Aorta (tissue), 5 donors: ENCODE measurements at places on chromosomes 4 and X. TPM values are rescaled to one million over a fixed set of nuclear protein-coding genes. Genes with fewer than 3 reads are reported as not detected.

DNA sequence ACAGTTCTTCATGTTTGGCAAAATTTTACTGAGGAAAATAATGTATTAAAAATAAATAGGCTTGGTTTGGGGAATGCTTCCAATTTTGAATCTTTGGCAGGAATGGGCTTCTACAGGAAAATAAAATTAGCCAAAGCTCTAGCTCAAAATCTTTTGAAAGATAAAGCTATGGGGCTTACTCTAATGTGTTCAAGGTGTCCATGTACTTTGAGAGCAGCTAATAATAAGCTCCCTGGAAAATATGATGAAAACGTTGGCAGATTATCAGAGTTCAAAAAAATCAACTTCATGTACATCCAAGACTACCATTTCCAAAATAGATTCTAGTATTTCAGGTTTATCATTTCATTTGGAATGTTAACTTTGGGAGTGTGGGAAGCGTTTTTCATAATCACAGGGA is 158.4 kb downstream of the EMCN start:
- no peak for DNase-seq
- no peaks in the 10 kb centered on the region for H3K36me3 ChIP-seq
- no peaks in the 10 kb centered on the region for H3K4me1 ChIP-seq
- H3K4me3 ChIP-seq, result no peak overlapping the region
- no peaks in the 10 kb centered on the region for H3K27me3 ChIP-seq

MSANTD1 gene
- total RNA-seq, result 3.5 TPM

NLGN3 gene
- total RNA-seq, result 4.5 TPM

DNA sequence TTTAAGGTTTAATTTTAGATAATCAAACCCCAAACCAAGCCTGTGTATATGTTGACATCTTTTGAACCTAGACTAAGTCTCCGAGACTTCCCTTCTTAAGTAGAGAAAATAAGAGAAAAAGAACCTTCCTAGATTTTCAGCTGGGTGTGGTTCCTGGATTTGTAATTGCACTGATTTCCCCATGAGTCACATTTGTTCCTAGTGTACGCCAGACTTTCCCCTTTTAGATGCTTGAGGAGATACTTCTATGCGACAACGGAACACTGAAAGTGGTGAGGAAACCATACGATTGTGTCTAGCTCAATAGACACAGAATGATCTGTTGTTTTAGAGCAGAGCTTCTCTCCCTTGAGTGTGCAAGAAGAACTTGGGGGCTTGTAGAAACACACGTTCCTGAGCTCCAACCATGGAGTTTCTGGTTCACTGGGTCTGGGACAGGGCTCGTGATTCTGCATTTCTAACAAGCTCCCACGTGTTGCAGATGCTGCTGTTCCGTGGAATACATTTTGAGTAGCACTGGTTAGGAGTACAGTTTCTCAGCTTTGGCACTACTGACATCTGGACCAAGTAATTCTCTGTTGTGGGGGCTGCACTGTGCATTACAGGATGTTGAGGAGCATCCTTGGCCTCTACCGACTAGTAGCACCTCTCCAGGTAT is 87.1 kb downstream of the AMELX start:
- H3K27ac ChIP-seq, result no peak overlapping the region
- DNase-seq, result no peak

NXF2B gene
- total RNA-seq, result not detected

GRCh38 chr4:14532436-14532835 is 469.8 kb upstream of the CPEB2 start:
- no peaks in the 10 kb centered on the region for H3K27me3 ChIP-seq
- no peak for DNase-seq
- H3K4me1 ChIP-seq, result peaks cover 3% of the 10 kb centered on the region

GRCh38 chr4:110193822-110194761 is 4.3 kb downstream of the ELOVL6 start:
- H3K27ac ChIP-seq, result no peak overlapping the region
- DNase-seq, result no peak
- H3K4me1 ChIP-seq, result no peaks in the 10 kb centered on the region
- no peaks in the 10 kb centered on the region for H3K36me3 ChIP-seq
- no peaks in the 10 kb centered on the region for H3K27me3 ChIP-seq

PCDH19 gene
- total RNA-seq, result 4.2 TPM

DNA sequence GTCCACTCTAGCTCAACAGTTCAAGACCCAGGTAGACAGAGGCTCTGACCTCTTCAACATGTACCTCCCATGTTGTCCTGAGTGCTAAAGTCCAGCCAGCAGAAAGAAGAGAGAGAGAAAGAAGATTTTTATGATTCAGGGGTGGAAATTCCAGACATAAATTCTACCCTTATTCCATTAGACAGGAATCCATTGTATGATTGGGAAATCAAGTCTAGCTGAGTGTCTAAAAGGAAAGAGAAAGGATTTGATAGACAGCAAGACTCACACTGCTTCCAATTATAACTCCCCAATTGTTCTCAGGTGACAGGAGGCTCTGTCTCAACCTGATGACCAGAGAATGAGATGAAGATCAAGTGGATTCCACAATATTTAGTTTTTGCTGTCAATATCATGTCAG is 27.9 kb upstream of the PGM2 start:
- H3K27ac ChIP-seq, result no peak overlapping the region
- no peaks in the 10 kb centered on the region for H3K4me1 ChIP-seq
- no peaks in the 10 kb centered on the region for H3K36me3 ChIP-seq
- no peak overlapping the region for H3K4me3 ChIP-seq

DNA sequence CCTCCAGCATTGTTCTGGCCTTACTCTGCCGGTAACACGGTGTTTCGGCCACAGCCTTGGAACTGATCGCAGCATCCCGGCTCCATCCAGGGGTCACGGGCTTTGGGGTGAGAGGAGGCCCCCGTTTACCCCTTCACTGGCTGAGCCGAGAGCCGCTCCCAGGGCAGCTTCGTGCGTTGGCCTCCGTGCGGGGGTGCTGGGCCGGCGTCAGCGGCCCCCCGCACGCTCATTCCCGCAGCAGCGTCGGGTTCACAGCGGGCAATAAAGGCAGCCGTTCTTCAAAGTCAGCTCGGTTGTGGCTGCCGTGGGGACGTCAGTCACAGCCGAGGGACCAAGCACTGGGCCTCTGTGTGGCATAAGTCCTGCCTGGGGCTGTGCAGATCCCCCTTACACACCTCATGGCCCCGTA is 25.3 kb upstream of the PLCXD1 start:
- H3K4me3 ChIP-seq, result no peak overlapping the region
- H3K36me3 ChIP-seq, result no peaks in the 10 kb centered on the region
- DNase-seq, result no peak
- H3K27me3 ChIP-seq, result no peaks in the 10 kb centered on the region
- no peak overlapping the region for H3K27ac ChIP-seq

SMIM31 gene
- not detected for total RNA-seq
